ENCODE measurements at places on chromosomes 5 and 9.

- DNase-seq: no peak
Observed at GRCh38 chr5:61670941-61671340, 338.9 kb downstream of the ZSWIM6 start.

DNA sequence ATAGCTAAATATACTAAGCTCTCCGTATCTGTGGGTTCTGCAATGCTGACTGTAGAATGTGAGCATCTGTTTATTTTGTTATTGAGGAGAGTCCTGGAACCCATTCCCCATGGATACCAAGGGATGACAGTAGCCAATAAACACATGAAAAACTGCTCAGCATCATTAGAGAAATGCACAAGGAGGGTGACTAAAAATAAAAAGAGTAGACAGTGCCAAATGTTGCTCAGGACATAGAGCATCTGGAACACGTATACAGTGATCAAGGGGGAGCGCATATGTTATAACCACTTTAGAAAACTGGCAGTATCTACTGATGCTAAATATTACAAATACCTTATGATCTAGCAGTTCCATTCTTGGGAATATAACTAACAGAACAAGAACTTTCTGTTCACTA, 31.0 kb downstream of the MARCHF6 start:
- no peak for DNase-seq

DNA sequence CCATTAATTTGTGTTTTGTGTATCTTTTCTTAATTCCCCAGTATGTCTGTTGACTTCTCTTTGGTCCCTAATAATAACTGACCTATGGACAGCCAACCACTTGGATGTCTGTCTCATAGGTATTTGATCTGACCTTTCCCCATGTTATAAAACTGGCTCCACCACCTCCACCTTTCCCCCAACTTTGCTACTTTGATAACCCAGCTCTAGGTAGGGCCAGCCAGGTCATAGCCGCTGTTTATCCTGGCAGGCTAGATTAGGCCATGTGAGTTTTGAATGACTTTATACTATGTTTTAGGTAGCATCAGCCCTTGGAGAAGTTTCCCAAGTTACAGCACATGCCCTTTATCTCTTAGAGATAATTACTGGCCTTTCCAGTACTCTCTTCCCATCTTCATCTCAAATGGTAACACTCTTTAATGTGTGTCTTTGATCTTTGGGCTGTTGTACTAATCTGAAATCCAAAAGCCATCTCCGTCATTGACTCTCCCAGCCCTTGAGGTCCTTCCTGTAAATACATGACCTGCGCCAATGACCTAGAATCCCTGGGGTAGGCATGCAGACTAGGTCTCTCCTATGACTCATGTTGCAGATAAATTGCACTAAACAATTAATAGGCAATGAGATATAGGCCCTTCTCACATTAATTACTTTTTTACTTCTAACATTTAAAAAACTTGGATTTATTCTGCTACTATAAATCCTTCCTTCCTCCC, 152.6 kb downstream of the CD180 start:
- DNase-seq: no peak

- no peak for DNase-seq
Observed at GRCh38 chr9:106467113-106467864, 395.7 kb upstream of the ZNF462 start.

DNA sequence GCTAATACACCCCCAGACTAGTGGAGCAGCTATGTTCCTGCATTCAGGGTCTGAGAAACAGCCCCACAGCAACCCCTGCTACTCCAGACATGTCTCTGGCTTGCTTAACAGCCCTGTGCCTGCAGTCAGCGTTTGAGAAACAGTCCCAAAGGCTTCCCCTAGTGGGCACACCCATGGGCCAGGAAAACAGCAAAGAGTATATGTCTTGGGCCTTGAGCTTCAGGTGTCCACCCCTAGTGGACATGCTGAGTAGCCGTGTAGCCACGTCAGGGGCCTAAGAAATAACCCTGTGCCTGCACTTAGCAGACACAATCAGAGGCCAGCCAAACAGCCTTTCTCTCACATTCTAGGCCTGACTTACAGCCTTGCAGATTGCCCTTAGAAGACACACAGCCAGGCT, 698.6 kb downstream of the PTPRD start:
- DNase-seq: no peak

GRCh38 chr5:154476354-154477205, 1.4 kb downstream of the HAND1 start:
- DNase-seq: no peak

- no peak for DNase-seq
Observed at GRCh38 chr9:123408313-123409262, 52.6 kb downstream of the CRB2 start.

DNA sequence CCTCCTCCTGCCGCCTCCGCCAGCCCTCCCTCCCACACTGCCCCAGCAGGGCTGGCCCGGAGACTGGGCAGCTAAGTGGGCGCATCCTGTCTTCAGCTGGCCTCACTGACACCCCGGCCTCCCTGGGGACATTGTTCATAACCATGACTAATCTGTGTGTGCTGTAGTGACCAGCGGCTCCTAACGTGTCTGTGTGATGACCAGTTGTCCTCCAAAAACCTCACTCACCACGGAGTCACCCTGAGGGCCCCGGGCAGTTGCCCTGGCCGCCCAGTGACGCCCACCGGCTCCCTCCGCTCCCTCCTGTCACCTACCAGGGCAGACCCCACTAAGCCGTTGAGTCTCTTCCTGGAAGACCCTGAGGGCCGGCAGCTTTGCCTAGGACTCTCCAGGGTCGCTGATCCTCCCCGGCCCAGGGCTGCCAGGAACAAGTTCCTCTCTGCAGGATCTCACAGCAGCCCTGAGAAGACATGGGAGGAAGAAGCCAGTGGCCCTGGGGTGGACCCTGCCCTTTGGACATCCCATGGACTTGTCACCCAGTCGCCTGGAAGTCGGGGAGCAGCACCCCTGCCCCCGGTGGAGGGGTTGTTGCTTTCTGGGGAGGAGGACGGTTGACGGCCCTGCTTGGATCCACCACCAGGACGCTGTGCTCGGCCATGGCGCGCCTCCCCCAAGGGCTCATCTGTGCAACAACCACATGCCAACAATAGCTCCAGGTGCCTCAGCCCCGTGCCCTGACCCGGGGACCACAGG, 110.2 kb upstream of the LMX1B start:
- no peak for DNase-seq

DNA sequence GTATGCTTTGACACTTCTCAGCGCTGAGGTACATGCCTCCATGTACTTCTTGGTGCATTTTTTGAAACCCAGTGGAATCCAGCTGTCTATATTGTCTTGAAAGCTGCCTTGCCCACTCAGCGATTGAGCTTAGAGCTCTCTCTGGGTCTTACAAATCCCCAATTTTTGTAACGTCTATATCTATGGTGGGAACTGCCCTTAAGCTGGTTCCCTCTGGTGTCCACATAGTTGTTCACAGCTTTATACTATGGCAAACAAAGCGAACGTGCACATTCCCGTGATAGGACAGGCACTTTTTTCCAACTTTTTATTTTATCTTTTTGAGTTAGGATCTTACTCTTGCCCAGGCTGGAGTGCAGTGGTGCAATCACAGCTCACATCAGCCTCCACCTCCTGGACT, 20.9 kb downstream of the CDHR2 start:
- no peak for DNase-seq

DNA sequence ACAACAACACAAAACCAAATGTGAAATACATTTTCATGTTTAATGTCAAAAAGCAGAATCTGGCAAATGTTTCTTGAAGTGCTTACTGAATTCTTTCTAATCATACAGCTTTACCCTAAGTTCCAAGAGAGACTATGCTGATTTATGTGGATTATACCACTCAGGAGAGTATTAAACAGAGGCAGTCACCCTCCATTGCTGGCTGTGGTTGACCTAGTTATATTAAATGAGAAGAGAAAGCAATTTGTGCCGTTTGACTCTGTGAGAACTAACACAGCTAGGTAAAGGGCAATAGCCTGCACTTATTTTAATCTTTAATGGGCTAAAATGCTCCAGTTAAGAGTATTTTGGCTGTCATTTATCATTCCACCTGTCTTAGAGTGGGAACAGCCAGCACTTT, 62.6 kb downstream of the ELL2 start:
- DNase-seq: no peak

DNA sequence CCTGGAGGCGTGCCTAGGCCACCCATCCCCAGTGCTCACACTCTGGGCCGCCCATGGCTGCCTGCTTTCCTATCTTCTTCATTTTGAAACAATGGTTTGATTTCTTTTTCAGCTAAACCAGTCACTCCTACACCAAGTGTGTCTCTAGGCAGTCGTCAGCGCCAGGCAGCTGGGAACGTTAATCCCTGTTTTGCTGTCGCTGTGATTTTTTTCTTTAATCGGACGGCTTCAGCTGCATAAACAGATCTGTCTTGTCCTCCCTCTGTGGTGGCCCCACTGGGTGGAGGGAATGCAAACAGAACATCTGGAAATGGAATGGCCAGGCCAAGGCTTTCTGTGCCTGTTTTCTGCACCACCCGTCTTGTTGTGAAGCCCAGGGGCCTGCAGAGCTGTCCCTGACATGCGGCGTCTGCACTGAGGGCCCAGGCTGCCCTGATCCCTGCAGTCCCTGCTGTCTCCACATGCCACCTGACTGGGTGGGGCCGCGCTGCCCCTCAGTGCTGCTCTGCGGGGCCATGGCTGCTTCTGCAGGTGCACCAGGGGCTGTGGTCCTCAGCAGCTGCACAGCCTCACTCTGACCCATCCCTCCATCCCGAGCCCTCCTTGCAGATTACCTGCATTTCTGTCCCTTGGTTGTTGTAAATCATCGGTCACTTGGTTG, 51.5 kb downstream of the WNK2 start:
- no peak for DNase-seq

DNA sequence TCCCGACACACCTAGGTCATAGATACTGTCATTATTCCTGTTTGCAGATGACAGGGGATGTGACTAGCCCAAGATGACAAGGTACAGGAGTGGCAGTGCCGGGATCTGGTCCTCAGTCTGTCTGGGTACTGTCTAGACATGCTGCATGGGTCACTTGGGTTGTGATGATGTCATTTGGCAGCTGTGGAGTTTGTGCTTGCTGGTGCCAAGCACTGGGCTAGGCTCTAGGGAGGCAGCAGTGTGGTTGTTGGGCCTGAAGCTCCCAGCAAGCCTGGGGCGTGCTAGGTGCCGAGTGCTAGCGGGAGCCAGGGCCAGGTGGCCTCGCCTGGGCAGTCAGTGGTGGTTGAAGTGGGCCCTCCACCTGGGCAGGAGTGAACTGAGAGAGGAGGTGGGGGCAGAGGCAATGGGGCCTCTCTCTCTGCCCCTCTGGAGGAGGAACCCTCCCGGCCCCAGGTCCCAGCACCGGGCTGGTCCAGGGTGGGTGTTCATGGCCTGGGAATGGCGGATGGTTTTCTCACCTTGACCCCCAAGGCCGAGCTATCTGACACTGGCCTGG, 8.8 kb upstream of the ASB6 start:
- DNase-seq: no peak

GRCh38 chr5:110371011-110371724, 355.3 kb downstream of the TMEM232 start:
- no peak for DNase-seq

- no peak for DNase-seq
Observed at GRCh38 chr5:175059687-175060211, 335.4 kb downstream of the MSX2 start.

- DNase-seq: no peak
Observed at GRCh38 chr9:89951675-89952074, 346.9 kb downstream of the GADD45G start.

DNA sequence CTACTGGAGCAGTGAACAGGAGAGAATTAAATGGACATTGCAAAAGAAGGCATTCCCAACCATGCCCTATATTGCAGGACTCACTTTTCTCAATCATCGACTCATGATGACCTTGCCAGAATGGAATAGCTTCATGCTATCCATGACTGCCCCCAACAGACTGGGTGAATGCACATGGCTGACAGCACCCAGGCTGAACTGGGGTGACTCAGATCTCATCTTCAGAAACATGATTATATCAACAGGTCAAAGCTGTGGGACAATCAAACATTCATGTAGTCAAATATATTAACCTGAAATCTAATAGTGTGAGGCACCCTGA, 34.7 kb upstream of the MIER3 start:
- no peak for DNase-seq

DNA sequence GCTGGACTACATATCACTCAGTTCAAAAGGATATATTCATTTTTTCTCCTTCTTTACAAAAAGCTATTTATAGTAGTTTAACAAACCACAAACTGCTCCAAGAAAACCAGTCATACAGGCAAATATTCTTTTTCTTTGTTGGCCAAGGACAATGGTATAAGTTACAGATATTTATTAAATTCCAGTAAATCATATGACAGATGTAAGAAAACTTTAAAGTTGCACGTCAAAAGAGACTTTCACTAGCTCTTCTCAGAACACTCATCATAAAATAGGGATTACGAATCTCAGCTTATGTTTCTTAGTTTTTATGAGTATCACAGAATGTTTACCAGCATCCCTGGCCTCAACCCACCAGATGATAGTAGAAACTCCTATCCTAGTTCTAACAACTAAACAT, 67.2 kb downstream of the ANKRD31 start:
- DNase-seq: no peak

- no peak for DNase-seq
Observed at GRCh38 chr9:138049085-138049778, 171.7 kb downstream of the CACNA1B start.

- DNase-seq: no peak
Observed at GRCh38 chr9:72600671-72601070, 79.3 kb downstream of the TMC1 start.

- no peak for DNase-seq
Observed at GRCh38 chr5:19690978-19691377, 297.0 kb downstream of the CDH18 start.

DNA sequence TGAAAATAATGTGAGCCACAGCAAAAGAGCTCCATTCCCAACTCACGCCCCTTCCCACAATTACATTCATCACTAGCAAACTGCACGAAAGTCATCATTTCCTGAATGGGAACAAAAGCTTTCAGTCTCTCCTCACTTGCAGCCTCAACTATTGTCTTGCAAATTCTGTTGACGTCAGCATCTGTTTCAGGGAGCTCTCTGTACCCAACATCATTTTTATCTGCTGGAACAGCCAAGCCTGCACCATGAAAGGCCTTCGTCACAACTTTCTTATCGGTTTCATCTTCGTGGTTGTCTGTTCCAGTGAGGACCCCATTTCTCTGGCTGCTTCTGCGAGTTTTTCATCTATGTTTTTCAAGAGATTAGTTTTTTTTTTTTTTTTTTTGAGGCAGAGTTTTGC, 14.3 kb upstream of the RNF130 start:
- DNase-seq: no peak

DNA sequence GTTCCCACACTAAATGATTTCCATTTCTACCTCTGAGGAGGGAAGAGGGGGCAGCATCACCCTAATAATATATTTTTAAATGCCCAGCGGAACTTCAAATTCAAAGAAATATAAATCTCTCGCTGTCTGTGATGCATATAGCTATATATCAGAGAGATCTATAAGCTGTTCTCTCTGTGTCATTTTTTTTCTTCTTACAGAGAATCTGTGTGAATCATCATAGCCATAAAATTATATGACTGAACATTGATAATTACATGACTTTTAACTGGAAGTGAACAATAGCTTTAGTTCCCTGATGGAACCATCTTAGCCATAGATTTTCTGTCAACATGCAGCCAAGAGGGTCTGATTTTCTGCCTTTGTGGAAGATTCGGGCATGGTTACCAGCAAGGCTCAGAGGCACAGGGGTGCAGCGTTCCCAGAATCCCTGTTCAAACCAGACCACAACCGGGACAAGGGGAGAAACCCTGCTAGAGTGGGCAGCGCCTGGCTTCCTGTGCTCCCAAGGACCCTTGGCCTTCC, 93.7 kb upstream of the OSMR start:
- no peak for DNase-seq
